ENCODE measurements at places on chromosomes 11 and 22. TPM values are rescaled to one million over a fixed set of nuclear protein-coding genes. Genes with fewer than 3 reads are reported as not detected.

CRYBB3 gene
- 0.25 TPM for total RNA-seq

PRR33 gene
- 0.05 TPM for total RNA-seq

DNA sequence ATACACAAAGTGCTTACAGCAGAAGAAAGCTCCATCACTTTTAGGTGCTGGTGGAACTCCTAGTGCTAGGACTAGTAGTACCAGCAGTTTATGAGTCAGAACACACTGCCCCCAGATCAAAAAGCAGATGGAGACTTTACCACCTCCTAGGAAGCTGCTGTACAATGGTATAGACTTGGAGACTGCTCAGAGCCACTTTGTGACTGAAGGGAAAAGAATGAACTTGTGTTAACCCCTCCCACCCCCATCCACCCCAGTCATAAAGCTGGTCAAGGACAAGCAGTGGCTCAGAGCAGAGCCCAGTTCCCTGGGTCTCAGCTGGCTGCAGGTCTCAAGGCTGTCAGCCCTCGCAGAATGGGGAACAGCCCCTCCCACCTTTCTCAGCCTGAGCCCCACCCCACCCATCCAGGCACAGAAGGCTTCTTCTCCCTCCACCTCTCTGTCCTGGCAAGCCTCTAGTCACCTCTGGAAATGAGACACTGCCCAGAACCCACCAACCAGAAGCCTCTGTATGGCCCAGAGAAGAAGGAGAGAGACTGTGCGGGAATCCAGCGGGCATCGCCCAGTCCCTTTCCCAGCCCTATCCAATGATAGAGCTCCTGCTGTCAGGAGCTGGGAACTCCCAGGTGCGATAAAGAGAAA is 23.8 kb downstream of the PACSIN2 start:
- DNase-seq: no peak

DNA sequence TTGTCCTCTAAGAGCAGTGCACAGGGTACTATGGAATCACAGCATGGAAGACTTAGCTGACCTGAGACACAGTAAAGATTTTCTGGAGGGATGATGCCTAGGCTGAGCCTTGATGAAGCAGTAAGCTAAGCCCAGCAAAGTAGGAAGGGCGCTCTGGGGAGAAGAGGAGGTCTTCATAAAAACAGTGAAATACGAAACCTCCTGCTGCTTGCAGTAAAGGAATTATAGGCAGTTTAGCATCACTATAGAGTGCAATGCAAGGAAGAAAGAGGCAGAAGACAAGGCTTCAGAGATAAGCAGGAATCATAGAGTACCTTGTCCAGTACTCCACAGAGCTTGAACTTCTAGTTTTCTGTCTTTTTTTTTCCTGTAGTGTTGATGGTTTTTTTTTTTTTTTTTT is 555.7 kb upstream of the CADM1 start:
- no peak for DNase-seq

All from activated CD4-positive, alpha-beta T cell treated with anti-CD3 and anti-CD28 coated beads, Interleukin-2, amount 10 ng/mL, durations not matched to agents 7 days and 5 days (primary cell).